Astrocyte of the cerebellum (primary cell): ENCODE measurements at places on chromosomes 1 and 21.

DNA sequence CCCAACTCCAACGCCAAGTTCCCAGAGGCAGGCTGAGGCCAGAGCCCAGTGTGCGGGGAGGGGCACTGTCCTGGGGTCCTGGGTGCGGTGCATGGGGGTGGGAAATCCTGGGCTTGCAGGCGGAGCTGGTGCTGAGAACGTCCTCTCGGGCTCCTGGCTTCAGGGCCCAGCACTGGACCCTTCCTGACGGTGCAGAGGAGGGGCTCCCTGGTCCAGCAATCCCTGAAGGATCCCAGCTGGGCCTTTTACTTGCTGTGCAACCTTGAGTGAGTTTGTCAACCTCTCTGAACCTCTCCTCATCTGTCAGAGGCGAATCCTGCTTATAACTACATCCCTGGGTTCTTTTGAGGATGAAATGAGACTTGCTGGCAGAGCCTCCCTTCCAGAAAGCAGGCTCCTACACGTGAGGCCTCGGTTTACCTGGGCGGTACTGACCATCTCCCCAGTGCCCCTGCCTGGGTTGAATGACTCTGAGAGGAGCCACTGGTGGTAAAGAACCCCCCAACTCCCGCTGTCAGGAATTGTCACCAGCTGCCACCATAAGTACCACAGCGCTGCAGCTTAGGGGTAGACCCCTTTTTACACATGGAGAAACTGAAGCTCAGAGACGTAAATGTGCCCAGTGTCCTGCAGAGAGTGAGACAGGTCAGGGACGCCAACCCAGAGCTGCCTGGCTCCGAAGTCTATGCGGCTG lies 77.3 kb downstream of the DHRS3 start:
- no peak for DNase-seq

DNA sequence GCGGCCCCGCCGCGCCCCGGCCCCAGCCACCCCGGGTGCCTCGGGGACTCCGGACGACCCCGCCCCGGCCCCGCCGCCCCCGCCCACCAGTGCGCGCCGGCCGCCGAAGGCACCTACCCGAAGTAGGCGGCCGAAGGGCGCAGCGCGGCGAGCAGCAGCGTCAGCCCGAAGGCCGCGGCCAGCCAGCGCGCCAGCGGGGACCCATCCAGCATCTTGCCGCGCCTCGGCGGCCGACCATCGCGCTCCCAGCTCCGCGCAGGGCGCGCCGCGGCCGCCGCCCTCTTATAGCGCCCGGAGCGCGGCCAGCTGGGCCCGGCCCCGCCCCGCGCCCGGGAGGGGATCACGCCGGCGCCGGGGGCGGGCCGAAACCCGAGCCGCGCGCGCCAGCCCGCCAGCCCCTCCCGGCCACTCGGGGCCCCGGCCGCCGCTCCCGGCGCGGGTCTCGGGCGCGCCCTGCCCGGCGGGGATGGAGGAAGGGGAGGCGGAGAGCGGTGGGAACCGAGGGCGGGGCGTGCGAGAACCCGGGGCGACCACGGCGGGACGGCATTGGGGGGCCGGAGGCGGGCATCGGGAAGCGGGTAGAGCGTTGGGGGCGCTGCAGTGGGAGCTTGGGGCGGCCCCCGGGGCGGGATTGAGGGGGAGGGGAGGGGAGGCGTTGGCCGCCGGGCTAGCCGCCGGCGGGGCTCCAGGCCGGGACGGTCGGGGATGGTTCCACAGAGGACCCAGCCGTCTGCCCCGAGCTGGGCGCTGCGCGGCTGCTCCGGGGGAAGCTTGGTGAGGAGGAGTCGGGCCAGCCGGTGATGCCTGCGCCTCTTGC lies at the start of gene WNT9A:
TSS of gene WNT9A (minus strand) at position 257 of the 817 bp plus-strand sequence. CDS start at position 212, 45 bp downstream.
- DNase-seq, result no peak

DNA sequence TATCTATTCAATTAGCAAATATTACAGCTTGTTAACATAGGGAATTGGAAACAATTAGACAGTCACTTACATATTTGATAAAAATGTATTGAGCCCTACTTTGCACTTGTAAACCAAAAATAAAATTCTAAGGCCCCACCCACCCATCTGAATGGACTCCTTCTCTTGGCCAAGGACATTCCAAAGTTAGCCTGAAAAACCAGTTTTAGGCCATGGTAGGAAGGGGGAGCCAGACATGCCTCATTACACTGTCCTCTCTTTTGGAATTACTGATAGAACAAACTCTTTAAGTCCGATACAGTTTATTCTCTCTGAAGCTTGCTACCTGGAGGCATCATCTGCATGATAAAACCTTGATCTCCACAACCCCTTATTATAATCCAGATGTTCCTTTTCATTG lies 28.0 kb upstream of the TSPAN2 start:
- DNase-seq, result no peak

- DNase-seq, result no peak
Measured at GRCh38 chr1:93979718-93980319, 70.6 kb upstream of the GCLM start.

DNA sequence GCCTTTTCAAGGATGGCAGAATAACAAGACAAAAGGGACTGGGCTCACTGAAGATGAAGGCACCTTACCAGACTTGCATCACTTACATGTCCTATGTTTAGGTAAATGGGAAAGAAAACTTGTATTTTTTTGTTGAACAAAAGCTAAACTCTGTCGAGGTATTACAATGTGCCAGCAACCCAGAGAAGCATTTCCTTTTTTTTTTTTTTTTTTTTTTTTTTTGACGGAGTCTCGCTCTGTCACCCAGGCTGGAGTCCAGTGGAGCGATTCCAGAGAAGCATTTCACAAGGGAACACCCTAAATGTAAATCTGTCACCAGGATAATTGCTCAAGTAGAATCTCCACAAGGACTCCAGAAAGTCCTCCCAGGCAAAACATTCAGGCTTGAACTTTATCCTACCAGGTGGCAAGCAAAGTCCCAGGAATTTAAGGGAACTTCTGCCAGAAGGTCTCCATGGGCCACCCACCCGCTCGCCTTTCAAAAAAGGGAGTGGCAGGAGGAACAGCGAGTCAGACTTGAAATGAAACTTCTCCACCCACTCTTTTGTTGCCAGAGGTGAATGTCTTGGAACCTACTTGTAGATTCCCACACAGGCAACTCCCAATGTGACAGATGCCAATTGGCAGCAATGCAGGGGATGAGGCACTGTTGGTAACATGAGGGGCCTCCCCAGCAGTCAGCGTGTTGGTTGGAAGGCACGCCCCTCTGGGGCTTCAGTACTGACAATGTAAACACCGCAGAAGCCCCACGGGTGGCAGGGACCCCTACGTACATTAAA lies 125.0 kb downstream of the TIAM1 start:
- peak; percentile 11 for DNase-seq

DNA sequence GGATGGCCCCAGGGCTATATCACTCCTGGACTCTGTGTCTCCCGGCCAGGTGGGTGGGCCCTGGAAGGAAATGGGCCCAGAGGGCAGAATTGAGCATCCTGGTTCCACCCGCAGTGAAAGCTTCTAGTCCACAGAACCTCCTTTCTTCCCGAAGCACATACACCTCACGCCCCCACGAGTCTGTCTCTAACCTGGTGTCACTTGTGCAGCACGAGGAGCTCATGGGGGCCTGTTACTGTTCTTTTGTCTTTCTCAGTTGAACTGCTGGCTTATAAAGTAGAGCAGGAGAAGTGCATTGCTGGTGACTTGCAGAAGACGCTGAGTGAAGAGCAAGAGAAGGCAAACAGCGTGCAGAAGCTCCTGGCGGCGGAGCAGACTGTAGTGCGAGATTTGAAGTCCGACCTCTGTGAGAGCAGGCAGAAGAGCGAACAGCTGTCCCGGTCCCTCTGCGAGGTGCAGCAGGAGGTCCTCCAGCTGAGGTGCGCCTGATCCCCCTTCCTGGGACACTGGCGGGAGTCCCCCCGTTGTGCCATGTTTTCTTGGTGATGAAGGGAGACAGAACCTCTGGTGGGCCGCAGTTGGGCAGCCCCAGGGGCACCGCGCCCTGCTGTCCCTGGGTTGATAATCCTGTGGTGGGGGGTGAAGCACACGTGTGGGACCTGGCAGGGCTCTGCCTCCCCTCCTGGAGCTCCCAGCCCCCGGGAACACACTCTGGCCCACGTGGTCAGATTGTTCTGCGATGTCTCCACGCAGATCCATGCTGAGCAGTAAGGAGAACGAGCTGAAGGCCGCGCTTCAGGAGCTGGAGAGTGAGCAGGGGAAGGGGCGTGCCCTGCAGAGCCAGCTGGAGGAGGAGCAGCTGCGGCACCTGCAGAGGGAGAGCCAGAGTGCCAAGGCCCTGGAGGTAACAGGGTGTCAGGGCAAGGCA lies 28.7 kb upstream of the DIP2A start:
- DNase-seq, result no peak

- no peak for DNase-seq
Measured at GRCh38 chr1:47834326-47834725, 162.9 kb downstream of the TRABD2B start.

DNA sequence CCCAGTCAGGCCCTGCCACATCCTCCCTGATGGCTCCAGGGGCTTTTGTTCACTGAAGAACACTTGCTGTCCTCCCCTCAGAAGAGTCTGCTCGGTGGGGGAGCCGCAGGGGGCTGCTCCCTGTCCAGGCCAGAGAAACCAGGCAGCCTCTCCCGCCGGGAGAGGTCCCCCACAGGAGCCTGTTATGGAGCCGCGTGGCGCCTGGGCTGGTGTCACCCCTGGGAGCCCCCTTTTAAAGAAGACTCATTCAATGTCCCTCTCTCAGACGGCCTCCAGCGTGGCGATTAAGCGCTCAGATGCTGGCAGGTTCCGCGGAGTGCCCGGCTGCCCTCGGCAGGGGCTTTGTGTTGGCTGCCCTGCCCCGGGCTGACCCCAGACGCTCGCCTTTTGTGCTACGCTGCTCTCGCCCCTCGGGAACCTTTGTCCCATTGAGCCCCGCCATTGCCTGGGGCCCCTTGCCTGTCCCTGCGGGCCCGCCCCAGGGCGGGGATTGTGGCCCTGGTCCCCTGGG lies 43.1 kb downstream of the SKI start:
- DNase-seq, result no peak

GRCh38 chr1:20988943-20989342 lies 187.8 kb downstream of the EIF4G3 start:
- DNase-seq, result no peak

DNA sequence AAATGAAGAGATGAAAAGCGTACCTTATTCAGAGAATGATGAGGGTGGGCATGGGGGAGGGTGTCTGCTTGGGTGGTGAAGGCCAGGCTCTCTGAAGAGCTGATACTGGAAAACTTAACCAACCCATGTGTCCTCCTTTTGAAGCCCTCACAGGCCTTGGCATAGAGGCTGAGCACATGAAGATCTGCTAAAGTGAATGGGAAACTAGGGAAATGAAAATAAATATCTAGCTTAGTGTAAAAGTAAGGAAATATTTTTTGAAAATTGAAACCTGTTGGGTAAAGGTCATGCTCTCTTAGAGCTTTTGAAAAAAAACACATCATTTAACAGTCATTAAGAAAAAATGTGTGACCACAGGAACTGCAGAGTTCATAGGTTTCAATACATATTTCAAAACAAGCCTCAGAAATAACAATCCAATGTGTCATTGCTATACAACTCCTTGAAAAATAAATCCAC lies 40.5 kb upstream of the RALGPS2 start:
- peak; percentile 87 for DNase-seq

DNA sequence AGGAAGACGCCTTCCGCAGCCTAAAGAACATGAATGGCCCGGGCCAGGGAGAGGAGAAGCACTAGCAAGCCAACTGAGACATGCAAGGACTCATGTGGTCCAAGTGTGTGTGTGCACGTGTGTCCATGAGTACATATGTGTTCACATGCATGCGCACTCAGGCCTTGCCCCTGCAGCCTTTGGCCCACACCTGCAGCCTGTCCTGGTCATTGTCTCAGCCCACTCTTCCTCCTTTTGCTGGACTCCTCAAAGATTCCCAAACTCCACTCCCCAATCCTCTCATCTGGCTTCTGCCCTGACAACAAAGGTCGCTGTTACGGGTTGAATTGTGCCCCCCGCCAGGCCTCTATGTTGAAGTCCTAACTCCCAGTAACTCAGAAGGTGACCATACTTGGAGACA lies 21.9 kb downstream of the CDCA8 start:
- no peak for DNase-seq

- DNase-seq, result no peak
Measured at GRCh38 chr1:171279678-171280077, 31.4 kb downstream of the FMO1 start.

- DNase-seq, result no peak
Measured at GRCh38 chr1:5690898-5691297, 301.3 kb downstream of the NPHP4 start.
